Natural killer cell treated with Interleukin-12 subunit alpha and Interleukin-12 subunit beta and Interleukin-15 and Interleukin-18, amount 100 ng/mL, for 72 hours (primary cell): ENCODE measurements at places on chromosomes 7 and 10.

- DNase-seq, result no peak
Observed at GRCh38 chr7:159034394-159034793, 110.3 kb downstream of the VIPR2 start.

GRCh38 chr10:61781969-61782403, 119.3 kb downstream of the CABCOCO1 start:
- DNase-seq, result no peak

DNA sequence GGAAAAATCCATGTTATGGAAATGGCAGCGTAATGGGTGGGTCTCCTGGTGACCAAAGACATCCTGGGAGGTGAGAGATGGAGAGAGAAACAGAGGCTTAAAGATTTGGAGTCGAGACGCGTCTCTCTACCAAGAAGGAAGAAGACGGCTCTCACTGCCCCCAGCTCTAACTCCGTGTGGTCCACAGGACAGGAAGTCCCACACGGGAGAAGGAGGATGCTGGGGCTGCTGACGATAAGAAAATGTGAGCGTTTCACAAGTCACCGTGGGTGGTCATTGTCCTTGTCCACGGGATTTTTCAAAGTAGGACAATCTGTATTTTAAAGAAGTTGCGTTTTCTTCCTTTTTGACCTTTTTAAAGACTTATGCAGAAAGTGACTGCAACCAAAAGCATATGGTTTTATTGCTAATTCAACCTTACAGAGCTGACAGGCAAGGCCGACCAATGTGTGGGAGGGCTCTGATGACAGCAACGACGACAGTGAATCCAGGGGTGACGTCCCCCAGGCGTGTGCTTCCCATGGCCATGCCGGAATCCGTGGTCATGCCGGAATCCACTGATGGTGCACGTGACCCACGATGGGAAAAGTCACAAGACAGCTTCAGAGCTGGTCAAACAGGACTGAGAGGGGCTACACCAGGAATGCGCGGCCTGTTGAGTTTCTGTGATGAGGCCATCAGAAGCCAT, 341.2 kb downstream of the PTPRN2 start:
- no peak for DNase-seq

DNA sequence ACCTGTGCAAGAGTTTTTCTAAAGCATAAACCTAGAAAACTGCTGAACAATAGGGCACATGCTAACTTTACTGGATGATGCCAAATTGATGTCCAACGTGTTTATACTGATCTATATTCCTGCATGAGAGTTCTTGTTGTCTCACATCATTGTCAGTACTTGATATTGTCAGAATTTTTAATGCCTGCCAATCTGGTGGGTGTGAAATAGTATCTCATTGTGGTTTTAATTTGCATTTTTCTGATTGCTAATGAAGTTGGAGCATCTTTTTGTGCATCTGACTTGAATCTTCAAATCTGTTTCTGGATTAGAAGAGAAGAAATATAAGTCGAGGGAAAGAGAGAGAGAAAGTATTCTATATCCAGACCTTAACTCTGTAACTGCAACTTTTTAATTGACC, 309.8 kb upstream of the KIAA1217 start:
- no peak for DNase-seq

- no peak for DNase-seq
Observed at GRCh38 chr7:1252540-1253090, 19.9 kb downstream of the UNCX start.

- no peak for DNase-seq
Observed at GRCh38 chr10:14306190-14306589, 24.5 kb downstream of the FRMD4A start.

DNA sequence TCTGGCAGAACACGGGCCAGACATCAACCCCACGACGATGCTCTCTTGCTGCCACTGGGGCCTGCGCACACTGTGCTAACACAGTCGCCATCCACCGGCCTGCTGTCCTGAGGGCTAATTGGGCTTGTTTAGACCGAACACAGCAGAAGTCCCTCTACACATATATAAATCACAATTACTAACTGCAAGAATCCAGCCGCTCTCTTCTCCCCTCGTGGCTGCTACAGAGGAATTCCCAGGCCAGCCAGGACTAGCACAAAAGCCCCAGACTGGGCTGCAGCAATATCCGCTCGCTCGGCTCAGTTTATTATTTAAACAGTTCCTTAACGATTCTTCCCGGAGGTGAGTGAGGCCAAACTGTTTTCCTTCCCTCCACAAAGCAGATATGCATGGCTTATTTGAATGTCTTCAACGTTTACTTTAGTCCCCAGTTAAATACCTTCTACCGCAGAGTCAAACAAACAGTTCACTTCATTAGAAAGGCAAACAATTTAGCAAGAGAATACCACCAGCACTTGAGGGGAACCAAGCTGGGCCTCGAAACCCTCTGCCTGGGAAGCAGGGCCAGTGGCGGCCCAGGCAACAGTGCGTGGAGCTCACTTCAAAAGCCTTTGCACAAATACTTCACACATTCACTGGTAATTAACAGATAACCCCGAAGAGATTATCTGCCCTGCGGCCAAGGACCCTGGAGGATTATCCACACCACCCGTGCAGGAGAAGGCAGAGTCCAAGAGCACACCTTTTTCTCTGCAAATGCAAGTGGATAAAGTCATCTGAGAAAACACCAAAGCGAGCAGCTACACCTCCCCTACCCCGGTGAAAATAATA, 145.3 kb downstream of the GLI3 start:
- DNase-seq, result no peak

DNA sequence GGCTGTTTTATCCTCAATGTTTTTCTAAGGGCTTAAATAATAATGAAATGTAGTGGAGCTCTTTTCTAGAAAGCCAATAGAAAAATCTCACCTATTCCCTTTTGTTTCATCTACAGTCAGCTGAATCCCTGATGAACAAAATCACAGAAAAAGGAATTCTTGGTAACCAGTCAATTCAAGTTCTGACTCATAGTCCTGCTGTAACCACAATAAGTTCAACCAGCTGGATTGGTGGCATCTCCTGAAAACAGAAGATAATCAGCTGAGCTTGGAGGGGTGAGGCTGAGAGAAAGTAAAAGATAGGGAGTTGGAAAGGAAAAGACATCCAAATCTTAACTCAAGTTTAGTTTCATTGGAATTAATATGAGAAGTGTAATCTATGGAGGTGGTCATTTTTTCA, 772.1 kb downstream of the CCSER2 start:
- DNase-seq, result no peak

DNA sequence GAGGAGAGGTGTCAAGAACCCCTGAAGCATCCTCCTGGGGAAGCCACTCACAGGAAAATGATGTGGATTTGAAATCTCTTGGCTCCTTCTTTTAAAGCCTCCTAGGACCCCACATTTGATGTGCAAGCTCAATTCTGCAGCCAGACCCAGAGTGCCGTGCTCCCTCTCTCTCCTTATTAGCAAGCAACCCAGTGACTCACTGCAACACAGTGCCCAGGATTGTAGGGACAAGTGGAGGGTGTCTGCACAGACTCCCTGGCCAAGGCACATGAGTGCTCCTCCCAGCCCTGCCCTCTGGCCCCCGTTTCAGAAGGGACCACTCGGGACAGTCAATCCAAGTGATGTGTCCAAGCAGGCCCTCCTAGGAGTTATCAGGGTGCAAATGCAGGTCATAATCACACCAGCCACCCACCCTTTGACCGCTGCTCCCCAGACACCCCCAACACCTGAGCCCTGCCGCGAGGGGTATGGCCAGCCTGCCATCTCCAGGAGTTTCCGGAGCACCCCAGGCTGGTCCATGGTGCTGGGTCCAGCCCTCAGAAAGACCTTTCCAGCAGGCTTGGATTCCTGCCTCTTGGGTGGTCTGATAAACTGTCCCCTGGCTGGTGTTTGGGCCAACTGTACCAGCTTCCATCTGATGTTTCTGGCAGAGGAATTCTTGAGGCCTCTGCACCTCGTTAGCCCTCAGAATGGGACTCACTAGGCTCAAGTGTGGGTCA, 54.5 kb upstream of the CXCL12 start:
- no peak for DNase-seq

DNA sequence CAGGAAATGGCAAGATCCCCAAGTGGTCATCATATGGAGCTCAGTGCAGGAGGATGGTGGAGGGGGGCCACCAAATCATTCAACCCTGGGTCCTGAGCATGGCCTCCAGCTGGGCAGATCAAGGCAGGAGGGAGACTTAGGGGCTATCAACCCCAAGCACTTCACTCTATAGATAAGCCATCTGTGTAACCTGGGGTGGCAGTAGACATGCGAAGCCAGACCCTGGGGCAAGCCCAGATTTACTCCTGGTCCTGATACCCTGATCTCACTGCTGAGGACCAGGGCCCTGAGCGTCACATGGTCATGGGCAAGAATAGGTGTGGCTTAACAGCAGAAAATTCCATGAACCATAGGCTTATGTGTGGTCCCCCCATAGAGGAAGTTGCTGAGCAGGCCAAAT, 173.0 kb upstream of the ADCY1 start:
- DNase-seq, result no peak

- DNase-seq, result no peak
Observed at GRCh38 chr10:119198438-119198837, 8.9 kb upstream of the GRK5 start.

DNA sequence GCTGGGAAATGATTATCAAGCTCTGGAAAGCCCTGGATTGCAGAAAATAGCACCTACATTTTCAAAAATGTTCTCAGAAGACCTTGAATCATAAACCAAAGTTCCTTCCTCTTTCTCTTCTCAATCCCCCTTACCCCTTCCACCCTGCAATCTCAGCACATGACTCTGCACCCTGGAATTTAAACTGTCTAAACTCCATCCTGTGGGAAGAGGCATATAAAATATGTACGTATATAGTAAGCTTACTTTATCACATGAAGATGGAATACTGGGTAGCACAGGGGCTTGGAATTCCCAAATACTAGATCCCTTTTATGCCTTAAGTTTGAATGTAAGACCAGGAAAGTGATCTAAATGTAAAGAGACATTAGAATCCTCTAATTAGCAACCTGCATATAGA, 7.7 kb downstream of the AGMO start:
- no peak for DNase-seq

- DNase-seq, result no peak
Observed at GRCh38 chr7:116629051-116629463, 42.9 kb upstream of the MET start.

DNA sequence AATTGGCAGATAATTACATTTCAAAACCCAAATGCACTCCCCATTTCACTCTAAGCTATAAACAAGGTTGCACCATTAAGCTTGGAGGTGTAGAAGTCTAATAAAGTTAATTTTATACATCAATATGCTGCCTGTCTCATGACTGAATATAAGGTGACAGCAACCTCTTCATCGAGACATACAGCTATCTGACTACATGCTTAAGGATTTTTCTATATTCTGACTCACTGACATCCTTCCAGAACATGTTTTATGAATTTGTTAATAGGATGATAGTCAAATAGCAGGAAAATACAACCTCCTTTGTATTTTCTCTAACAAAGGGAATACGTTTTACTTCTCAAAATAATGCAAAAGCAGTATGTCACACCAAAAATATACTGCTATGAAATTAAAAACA, 76.6 kb downstream of the NRBF2 start:
- no peak for DNase-seq

GRCh38 chr10:33041783-33042437, 83.9 kb upstream of the ITGB1 start:
- no peak for DNase-seq

- DNase-seq, result no peak
Observed at GRCh38 chr10:43089519-43089918, 12.7 kb downstream of the RET start.

DNA sequence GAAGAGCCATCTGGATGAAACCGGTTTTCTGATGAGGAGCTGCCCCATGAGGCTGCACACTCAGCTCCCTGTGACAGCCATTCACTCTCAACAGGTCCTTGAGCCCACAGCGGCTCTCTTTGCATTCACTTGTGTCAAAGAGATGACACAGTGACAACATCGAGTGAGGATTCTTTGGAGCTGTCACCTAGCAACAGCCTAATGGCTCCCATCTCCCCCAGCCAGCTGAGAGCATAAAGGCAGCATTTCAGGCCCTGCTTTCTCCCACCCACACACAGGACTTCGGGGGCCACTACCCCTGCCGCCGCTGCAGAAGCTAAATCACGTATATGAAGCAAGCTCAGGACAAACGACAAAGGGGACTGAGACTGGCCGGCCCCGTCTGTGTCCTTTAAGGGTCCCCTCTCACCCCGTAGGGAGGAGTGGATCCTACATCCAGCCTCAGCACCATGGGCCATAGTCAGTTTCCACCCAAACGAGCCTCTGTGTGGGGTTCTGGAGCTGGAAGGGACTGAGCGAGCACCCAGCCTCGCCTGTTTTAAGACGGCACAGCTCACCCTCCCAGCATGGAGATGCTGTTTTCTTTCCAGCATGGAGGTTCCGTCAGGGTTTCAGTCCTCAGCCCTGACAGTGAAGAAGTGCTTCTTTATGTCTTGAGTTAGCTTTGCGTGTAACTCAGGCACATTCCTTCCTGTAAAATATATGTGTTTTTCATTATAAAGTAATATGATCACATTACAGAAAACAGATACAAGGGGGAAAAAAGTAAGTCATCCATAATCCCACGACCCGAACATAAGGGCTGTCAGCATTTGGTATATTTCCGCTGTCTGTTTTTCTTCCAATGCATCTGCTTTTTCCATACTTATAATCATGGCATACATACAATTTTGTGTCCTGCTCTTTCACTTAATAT, 4.9 kb downstream of the CPA4 start:
- DNase-seq, result no peak

DNA sequence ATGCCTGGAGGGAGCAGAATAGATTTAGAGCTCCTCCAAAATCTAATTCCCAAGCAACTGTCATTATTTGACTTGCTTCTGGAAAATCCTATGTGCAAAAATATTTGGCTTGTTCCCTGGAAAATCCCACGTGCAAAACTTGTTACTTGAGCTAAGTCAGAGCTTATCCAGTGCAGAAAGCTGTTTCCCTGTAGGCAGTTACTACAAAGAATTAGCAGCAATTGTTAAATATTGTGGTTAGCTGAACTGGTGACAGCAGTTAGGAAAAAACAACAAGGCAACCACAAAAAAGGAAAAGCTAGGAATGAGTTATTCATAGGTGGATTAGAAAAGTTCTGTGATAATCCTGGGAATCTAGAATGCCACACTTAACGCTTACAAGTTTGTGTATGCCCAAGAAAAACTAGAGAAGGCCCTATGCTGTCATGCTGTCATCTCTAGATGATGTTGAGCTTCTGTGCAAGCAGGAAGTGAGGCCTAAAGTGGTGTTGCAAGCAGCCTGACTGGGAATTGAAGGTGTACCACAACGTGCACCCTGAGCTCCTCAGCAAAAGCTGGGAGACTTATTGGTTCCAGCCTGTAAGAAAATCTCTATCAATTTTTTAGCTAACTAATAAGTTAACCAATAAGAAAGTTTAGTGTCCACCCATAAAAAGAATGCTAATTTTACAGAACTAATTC, 738.6 kb upstream of the LRRTM3 start:
- DNase-seq, result no peak

DNA sequence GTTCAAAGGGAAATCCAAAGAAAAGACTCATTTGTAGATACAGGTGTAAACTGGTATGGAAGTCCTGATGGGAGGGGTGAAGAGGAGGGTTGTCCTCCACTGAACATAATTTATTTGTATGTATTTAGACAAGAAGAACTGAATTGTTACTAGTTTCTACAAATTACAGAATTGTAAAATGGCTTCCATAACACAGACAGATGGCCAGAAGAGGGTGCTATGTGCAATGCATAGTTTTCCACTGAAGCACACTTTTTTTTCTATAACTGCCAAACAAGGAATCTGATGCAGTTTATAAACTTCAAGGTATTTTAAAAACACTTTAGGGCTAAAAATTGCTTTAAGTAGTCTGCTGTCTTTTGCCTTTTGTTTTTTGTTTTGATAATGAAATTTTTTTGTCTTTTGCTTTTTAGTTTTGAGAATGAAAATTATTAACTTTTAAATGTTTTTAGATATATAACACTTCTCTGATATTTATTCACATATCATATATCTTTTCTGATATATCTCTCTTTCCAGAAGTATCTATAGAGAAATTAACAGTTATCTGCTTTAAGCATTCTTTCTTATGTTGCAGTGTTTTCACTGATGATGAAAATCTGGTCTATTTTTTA, 58.5 kb downstream of the PHYHIPL start:
- no peak for DNase-seq
